ENCODE measurements at places on chromosomes 2 and 18.

GRCh38 chr2:196951973-196952372, 25.5 kb upstream of the PGAP1 start:
- DNase-seq = no peak

- no peak for DNase-seq
Observed at GRCh38 chr2:219965287-219966194, 338.1 kb downstream of the SLC4A3 start.

GRCh38 chr2:225889452-225889851, 489.9 kb downstream of the NYAP2 start:
- DNase-seq = no peak

GRCh38 chr2:158189526-158189925, 87.8 kb downstream of the UPP2 start:
- no peak for DNase-seq

DNA sequence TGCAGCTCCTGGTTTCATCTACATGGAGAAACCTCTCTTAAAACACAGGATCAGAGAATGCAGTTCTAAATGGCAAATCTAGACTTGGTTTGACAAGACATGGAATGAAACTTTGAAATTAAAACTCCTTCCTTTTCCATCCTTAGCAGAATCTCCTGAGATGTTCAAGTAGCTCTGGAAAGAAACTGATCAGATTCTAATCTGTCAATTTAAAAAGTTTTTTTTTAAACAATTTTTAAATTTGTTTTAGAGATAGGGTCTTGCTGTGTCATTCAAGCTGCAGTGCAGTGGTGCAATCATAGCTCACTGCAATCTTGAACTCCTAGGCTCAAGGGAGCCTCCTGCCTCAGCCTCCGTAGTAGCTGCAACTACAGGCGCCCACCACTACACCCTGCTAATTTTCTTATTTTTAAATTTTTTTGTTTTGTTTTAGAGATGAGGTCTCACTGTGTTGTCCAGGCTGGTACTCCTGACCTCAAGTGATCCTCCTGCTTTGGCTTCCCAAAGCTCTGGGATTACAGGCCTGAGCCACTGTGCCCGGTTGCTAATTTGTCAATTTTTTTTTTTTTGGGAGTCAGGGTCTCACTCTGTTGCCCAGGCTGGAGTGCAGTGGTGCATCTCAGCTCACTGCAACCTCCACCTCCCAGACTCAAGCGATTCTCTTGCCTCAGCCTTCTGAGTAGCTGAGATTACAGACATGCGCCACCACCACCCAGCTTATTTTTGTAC, 216.7 kb downstream of the TGIF1 start:
- no peak for DNase-seq

- DNase-seq = no peak
Observed at GRCh38 chr2:217489145-217489960, 513.4 kb downstream of the TNS1 start.

- DNase-seq = no peak
Observed at GRCh38 chr2:178892751-178893625, 85.8 kb upstream of the TTN start.

- peak; percentile 7 for DNase-seq
Observed at GRCh38 chr2:24435391-24436316, 55.4 kb upstream of the NCOA1 start.

DNA sequence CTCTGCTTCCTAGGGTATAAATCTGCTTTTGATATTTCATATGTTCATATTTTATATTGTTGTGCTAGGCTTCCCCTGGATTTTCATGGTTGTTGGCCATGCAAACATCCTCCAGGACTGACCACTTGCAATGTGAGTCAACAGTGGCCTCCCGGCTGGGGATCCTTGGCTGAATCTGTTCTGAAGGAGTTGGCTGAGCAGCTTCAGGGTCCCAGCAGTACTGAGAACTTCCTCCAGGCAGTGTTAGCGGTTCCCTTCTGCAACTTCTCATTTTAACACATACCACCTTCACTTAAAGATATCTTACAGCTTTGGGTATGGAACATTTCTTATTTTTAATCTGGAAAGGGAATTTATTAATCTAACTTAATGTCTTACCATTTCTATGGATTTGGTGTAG, 122.1 kb downstream of the DTNB start:
- no peak for DNase-seq

DNA sequence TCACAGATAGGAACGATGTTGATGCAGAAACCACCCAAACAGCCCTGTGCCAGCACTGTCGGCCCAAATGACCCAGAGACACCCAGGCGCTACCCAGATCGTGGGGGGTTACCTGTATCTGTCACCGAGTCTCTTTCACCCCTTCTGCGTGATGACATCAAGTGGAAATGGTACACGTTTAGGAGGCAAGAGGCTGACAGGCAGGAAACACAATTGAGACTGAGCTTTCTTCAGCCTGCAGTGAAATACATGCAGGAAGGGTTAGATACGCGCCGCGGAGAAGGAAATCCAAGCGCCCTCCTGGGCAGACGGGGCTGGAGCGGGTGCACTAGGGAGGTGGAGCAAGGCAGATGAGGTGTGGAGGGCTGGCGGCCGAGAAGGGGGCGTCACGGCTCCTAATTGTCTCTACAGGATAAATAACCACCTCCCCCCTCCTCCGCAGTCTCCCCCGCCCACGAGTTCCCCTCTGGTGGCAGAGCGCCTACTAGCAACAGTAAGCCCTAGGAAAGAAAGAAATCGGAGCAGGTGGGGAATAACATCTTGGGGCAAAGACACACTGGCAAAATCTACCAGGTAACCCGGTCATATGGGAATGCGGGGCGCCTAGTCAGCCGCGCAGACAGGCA, at the start of gene RNF152:
RNF152 (minus strand) TSS at position 325 of the 626 bp plus-strand sequence. CDS start 76,544 bp downstream, outside the sequence.
- peak; percentile 60 for DNase-seq

- no peak for DNase-seq
Observed at GRCh38 chr2:96090196-96090926, 26.0 kb downstream of the ADRA2B start.

DNA sequence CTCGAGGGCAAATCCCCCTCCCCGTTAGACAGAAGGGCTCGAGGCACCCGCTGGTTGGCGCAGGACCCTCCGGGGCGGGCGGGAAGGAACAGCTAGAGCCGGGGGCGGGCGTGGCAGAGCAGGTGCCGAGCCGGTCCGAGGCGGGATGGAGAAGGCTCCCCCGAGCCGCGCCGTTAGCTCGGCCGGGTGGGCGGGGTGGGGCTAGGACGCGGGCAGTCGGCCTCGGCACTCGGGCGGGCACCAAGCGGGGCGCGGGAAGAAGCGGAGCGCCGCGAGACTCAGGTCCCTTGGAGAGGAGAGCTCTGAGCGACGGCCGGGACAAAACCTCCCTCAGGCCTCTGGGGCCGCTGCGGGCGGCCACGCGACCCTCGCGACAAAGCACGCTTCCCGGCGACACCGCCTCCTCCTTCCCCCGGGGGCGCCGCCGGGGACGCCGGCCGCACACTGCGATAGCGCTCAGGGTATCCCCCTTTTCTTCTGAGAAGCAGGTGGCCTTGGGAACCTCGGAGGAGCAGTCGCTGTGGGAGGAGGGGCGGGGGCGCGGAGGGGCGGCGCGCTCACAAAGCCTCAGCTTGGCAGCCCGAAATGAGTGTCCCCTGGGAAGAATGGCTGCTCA, 721 bp downstream of the FHOD3 start:
- no peak for DNase-seq

DNA sequence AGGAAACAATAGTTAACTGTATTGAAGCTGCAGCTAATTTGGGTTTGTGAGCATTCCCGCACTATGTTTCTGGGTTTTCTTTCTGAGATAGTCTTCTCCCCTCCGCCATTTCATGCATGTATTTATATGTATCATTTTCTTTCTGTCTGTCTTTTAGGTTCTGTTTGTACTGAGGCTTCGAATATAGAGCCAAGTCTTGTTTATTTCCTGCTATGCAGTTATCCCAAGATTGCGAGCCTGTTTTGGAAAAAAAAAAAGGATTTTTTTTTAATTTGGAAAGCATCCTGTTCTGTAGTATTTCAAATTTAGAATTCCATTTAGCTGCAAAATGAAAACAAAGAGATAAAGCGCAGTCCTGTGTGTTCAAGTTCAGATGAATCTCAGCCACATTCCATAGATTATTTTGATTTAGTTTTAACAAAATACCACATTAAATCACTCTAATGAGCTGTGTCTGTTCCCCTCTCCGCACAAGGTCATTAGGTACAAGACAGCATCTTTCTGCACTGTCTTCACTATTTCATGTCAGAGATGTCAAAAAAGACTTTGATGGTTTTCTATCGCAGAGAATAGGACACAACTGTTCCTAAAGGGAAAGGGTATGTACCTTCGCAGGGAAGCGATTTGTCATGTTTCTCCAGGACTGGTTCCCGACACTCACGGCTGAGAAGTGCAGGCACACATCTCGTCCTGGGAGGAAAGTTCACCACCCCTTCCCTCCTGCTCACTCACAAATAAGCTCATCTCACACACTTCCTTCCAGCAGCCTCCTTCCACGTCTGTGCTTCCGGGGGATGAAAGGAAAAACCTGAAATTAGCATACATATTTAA, 443.4 kb downstream of the ZNF516 start:
- no peak for DNase-seq

DNA sequence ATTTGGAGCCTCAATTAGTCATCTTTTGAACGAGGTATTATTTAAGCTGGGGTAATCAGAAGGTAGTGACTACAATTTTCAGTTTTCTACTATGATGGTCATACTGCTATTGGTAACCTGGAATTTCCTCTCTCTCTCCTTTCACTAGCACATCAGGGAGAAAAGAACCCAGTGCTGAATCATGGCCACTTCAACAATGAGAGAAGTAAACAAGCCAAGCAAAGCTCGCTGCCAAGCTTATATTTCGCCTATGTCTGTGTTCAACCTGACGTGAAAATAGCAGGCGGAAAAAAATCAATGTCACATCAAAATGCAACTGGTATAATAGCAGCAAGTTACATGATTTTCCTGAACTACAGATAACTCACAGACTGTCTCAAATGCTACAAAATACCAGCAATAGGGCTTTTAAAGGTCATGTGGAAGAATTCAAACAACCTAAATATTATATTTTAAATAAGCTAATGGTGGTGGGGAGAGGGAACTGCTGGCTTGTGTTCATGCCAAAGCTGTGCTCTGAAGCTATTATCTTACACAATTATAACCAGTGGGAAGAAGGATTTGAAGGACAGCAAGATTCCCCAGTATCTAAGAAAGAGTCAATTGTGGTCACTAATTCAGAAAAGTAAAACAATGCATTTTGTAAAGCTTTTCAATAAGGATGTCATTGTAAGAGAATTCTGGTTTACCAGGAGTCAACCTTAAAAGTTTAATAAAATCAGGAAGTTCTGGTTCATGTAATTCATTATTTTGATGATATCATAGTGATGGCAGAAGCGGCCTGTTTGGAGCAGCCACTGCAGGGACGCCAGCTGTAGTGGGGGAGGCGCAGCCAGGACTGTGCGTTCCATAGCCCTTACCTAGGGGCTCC, 38.0 kb downstream of the RNF152 start:
- peak; percentile 74 for DNase-seq

GRCh38 chr18:41466436-41467160, 488.4 kb upstream of the PIK3C3 start:
- no peak for DNase-seq

DNA sequence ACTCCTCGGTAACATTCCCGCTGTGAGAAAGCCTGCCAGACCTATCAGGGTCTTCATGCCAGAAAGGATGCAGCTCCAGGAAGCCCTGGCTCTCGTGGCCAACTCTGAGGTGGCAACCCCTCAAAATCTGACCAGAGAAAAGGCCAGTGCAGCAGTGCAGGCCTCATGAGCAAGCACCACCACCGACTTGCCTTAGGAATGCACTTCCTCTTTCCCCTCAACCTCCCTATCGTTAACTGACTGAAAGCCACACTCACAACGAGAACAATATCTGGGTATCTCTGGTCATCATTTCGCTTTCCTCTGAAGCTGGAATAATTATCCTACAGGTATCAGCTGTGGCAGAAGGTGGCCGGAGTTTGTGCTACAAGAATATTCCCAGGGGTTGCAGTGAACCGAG, 101.4 kb upstream of the POU3F3 start:
- no peak for DNase-seq

GRCh38 chr2:6564326-6564725, 301.4 kb downstream of the CMPK2 start:
- no peak for DNase-seq

GRCh38 chr2:182595650-182596049, 120.4 kb upstream of the DNAJC10 start:
- no peak for DNase-seq

DNA sequence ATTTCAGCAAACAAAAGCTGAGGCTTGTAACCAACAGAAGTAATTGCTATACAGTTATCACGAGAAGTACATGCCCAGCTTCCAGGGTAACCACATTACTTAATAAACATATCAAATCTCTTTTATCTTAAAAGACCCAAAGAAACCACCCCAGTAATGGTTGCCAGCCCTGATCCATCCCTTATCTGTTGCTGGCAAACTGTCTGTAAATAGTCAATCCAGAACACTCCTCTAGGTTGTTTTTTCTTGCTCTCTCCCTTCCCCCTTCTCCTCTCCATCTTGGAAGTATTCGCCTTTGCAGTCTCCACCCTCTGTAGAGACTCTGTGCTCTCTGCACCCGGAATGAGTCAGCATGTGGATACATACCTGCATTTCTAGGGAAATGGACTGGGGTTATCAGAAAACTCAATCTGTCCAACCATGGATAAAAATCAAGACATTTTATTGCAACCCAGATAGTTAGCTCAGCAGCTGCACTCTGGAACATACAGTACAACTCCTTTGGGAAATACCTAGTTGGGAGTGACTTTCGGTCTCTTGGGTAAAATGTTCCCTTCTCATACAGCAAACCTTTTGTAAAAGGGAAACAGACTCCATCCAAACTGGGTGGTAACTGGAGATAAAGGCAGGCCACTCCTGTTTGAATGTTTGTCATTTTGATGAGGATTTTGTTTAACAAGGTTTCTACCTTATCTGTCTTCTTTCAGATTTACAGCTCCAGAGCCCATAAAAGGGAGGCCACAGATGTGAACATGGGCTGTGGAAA, 123.5 kb upstream of the FOSL2 start:
- DNase-seq = no peak

GRCh38 chr2:166180951-166181812, 53.4 kb upstream of the SCN1A start:
- DNase-seq = peak; percentile 27

DNA sequence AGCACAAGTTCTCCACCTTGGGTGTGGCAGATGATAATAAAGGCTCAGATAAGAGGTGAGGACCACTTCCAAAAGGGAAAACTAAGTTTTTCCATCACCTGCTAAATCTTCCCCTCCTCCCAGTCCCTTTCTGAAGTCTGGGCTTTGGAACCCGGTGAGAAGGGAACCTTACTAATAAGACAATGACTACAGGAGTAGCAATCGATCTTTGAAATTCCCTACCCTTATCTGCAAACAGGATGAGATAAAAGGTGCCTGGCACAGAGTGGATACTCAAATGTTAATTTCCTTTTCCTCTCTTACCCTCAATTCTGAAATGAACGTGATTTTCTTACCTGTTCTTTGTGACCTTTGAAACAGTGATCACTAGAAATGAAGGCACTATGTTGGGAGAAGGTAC, 69.7 kb upstream of the NARS1 start:
- DNase-seq = no peak

Measured in NCI-H1092 (cell line).